Activated CD8-positive, alpha-beta memory T cell treated with anti-CD3 and anti-CD28 coated beads for 48 hours (primary cell): ENCODE measurements at places on chromosomes 11 and 22.

- no peak for DNase-seq
These were observed 48.1 kb upstream of the ALKBH3 start for GRCh38 chr11:43832536-43832935.

- no peak for DNase-seq
These were observed 22.6 kb upstream of the NCR3LG1 start for GRCh38 chr11:17328871-17329494.

- DNase-seq: no peak
These were observed 18.9 kb upstream of the PPP6R3 start for GRCh38 chr11:68441466-68442230.

GRCh38 chr22:48712558-48713271, 1115.0 kb downstream of the BRD1 start:
- no peak for DNase-seq

DNA sequence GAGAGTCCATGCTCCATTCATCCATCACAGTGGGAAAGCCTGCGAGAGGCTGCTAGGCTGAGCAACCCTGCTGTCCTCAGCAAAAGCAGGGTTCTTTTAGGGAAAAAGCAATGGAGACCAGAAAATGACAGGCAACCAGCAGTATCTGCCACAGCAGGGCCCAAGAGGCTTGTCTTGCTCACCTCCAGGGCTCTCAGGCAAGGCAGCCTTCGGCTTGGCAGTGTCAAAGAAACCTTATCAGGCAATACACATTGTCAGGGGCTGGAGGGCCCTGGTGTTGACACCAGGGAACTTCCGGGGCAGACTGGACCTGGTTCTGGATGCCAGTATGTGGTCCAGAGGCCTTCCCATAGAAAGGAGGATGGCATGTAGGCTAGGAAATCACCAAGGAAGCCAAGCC, 10.2 kb upstream of the TLCD5 start:
- no peak for DNase-seq
